ENCODE measurements at places on chromosomes 1 and 21.

GRCh38 chr1:212597487-212597886, 11.1 kb upstream of the ATF3 start:
- DNase-seq: no peak

- DNase-seq: no peak
Measured at GRCh38 chr1:3028531-3029282, 7.4 kb downstream of the ACTRT2 start.

DNA sequence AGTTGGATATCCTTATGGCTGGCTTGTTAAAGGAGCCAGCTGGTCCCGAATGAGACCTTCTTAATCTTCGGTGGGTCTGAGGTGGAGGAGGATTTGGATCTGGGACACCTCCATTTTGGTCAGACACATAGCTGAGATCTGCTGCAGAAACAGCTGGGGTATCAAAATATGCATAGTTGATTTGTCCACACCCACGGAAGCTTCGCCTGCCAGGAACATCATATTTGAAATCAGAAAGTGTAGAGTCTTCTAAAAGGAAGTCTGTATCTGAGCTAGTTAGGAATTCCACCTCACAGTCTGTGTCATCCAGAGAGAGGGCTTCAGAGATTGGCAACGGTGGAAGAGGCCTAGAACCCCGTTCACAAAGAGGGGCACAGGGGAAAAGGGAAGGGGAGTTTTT, 12.3 kb downstream of the ERRFI1 start:
- no peak for DNase-seq

DNA sequence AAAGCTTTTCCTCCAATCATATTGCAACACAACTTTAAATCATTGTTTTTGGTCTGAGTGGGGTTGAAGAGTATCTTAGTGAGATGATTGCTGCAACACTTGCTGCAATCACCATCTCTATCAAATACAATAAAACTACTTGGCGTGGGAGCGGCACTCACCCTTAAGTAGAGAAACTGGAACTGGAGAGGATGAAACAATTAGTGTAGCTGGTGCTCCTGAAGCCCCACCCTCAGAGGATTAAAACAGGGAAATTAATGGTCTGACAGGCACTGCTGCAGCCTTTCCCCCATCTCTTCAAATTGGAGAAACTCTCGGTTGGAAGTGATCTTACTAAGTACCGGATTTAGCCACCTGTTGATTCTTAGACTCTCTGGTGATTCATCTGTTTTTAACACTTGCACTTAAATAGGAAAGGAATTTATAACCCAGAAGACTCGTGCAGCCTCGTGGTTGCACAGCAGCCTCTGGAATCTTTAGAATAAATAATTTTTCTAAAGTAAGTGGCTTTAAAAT, 80.5 kb upstream of the KIF26B start:
- peak; percentile 26 for DNase-seq

DNA sequence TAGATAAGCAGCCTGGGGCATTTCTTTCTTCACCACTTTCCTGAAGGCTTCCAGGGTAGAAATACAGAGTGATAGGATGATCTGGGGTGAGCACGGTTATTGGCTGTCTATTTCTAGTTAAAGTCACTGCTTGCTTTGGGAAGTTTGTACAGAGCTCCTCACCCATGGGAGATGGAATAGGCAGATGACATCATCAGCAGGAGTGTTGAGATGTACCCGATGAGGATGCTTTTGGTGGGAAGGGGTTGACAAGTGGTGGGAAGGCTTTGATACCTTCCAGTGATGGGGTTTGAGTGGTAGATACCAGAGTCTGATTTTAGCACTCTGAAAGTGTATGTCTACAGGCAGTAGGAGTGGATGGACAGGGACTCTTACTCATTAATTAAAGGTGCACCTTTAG, 112.6 kb downstream of the BRINP2 start:
- DNase-seq: no peak

Data from AG08396 (cell line).